Kidney (tissue), 22 donors: ENCODE measurements at places on chromosomes 3 and 15. TPM values are rescaled to one million over a fixed set of nuclear protein-coding genes. Genes with fewer than 3 reads are reported as not detected.

- no peak for DNase-seq
These were observed 312.4 kb upstream of the KCNMB2 start for GRCh38 chr3:178223876-178224275.

DNA sequence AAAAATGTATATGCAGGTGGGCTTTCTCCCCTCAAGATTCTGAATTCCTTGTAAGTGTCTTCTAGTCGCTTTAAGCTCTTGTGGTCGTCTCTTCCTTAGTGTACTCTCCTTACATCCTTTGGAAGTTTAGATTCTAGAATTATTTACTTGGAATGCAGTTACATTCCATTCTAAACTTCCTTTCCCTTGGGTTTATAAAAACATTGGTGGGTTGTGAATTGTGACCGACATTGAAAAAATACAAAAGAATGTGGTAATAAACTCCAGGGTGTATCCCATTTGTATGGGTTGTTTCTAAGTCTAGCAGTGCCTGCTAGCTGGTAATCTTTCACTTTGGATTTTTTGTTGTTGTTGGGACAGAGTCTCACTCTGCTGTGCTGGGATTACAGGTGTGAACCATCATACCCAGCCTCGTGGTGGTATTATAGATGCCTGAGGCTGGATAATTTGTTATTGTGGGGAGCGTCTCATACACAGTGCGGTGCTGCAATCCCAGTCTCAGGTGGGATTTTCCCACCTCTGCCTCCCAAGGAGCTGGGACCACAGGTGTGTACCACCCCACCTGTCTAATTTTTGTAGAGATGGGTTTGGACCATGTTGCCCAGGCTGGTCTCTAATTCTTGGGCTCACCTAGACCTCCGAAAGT lies 9.1 kb downstream of the CHD2 start:
- DNase-seq = no peak

- no peak for DNase-seq
These were observed 37.9 kb downstream of the SETD5 start for GRCh38 chr3:9435316-9435715.

DNA sequence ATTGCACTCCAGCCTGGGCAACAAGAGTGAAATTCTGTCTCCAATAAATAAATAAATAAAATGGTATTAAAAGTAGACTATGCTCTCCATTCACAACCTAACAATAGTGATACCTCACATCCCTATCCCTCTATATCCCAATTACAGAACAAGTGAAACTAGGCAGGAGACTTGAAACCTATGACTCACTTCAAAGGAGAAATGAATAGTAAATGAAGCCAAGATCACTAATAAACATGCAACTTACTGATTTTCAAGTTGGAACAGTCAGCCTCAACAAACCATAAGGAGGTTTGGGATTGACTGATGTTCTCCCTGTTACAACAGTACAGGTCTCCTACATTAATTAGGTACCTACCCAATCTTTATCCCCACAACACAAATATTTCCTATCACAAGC lies 103.4 kb downstream of the GSK3B start:
- DNase-seq = no peak

DNA sequence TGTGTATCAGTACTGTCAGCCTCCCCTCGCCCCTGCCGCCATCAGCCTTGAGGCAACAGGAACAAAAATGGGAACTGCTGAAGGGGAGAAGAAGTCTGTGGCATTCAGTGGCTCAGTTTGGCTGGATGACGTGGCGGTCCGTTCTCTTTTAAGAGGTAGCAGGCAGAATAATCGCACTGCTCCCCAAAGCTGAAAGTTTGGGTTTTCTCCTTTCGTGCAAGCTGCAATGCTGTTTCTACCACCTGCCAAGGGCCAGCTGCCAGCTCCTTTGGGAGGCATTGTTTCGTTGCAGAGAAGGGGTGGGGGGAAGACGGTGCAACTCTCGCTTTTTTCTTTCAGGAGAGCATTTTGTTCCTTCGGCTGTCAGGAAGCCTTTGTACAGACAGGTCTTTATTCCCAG lies 369.6 kb upstream of the RORA start:
- no peak for DNase-seq

DNA sequence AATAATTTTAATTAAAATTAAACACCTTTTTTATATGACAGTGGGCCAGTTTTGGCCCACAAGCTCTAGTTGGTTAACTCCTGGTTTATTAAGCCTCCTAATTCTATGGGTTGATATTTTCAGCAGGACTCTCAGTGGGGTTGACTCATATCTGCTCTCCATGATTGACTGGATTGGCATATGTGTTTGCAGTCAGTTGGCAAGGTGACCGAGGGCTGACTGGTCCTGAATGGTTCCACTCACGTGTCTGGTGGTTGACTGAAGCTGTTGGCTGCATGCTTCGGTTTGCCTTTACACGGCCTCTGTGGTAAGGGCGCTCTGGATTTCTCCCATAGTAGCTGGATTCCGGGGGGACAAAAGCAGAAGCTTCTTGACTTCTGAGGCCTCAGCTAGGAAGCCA lies 65.3 kb upstream of the ZNF280D start:
- DNase-seq = no peak

GRCh38 chr15:90644952-90645725 lies 72.0 kb upstream of the BLM start:
- DNase-seq = no peak

DNA sequence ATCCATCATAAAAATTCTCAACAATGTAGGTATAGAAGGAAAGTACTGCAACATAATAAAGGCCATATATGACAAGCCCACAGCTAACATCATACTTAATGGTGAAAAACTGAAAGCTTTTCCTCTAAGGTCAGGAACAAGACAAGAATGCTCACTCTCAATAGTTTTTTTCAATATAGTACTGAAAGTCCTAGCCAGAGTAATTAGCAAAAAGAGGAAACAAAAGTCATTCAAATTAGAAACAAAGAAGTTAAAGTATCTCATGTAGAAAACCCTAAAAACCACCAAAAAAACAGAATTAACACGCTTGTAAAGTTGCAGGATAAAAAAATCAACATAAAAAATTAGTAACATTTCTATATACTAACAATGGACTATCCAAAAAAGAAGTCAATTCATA lies 61.8 kb downstream of the MYH15 start:
- no peak for DNase-seq

DNA sequence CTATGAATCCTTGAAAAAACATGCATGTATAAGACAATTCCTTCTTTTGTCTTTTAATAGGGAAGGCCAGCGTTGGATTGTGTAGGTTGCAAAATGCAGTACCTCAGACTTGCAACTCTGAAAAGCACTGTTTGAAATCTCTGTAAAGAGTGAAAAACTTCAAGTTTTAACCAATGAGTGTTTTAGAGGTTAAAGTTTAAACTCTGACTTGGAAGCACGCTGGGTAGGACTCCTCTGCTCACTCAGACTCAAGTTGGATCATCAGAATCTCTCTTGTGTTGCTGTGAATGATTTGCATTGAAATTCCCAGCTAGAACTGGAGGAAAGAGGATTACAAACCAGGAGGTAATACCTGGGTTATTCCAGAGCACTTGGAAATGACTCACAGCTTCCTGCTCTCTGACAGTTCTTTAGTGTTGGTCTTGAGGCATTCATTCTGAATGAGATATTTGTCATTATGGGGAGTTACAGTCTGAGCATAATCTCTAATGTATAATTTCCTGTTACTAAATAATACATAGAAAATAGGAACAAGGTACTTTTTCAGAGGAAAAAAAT lies 49.1 kb downstream of the PLS1 start:
- no peak for DNase-seq

DNA sequence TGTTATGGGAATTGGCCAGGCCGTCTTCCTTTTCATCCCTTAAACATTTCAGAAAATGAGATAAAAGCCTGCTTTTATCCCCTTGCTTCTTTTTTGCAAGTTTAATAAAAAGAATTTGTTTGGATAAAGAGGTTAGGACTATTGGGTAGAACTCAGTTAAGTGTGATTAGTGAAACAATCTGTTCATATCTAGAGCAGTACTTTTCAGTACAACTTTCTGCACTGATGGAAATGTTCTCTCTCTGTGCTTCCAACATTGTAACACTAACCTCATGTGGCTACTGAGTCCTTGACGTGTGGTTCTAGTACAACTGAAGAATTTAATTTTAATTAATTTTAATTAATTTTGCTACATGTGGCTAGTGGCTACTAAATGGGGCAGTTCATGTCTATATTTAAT lies 246.9 kb downstream of the UBE2E2 start:
- no peak for DNase-seq

- DNase-seq = no peak
These were observed 213.9 kb upstream of the RBMS3 start for GRCh38 chr3:29067007-29067406.

- peak; percentile 80 for DNase-seq
These were observed 1.4 kb downstream of the ST6GAL1 start for GRCh38 chr3:186931532-186932280.

DNA sequence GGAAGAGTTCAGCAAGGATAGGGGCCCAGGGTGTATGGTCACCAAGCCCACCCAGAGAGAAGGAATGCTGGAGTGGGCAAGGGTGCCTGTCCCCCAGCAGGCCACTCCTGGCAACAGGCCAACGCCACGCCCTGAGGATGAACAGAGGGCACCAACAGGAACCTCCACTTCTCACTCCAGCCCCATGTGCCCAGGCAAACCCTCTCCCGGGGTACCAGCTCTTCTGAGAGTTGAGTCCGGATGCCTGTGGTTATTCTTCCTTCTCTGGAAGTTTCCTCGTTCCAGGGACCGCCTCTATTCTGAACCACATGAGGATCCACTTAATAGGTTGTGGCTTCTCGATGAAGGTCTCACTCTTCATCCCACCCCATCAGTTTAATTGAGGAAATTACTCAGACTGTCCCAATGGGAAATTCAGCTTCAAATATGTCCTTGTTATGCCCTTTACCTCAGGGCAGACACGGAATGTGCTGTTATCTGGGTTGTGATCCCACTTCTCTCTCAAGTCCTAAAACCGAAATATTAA lies 114.3 kb downstream of the LIPC start:
- DNase-seq = no peak

- peak; percentile 55 for DNase-seq
These were observed 699 bp downstream of the MEGF11 start for GRCh38 chr15:66252685-66253417.

- no peak for DNase-seq
These were observed 607.8 kb downstream of the SI start for GRCh38 chr3:164470471-164470870.

GRCh38 chr3:72426618-72427397 lies 421.4 kb downstream of the SHQ1 start:
- no peak for DNase-seq

GRCh38 chr3:54771050-54771449 lies 156.8 kb downstream of the LRTM1 start:
- DNase-seq = no peak

- DNase-seq = peak; percentile 4
These were observed 161.9 kb downstream of the WNT7A start for GRCh38 chr3:13718000-13718399.

DNA sequence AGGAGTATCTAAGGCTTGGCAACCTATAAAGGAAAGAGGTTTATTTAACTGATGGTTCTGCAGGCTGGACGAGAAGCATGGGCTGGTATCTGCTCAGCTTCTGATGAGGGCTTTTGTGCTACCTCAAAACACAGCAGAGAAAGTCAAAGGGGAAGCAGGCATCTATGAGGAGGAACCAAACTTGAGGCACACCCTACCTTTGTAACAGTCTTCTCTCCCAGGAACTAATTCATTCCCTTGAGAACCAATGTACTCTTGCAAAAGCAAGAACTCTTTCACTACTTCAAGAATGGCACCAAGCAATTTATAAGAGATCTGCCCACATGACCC lies 109.0 kb downstream of the CGGBP1 start:
- no peak for DNase-seq

DNA sequence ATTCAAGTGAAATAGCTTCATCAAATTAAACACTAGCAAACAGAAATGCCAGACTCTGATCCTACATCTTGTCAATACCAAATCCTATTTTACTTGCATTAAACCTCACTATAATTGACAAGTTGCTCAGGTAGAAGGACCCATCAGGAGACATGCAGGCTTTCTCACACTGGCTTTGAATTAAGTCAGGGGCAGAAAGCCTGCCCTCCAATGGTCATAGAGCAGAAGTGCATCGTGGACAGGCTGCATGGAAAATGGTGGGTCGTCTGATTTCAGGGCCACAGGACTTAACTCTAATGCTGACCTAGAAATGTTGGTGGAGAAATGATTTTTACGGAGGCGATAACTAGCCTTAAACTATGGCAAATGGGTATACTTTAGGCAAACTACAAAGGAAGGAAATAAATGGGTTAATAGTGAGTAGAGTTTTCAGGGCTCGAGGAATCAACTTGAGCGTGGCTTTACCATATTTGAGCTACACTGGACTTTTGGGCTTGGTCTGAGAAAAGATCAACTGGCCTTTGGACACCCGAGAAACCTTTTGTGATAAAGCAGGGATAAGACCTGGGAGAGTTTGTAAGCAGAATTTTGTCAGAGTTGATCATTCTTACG lies 283.9 kb downstream of the GRM7 start:
- DNase-seq = peak; percentile 17

DNA sequence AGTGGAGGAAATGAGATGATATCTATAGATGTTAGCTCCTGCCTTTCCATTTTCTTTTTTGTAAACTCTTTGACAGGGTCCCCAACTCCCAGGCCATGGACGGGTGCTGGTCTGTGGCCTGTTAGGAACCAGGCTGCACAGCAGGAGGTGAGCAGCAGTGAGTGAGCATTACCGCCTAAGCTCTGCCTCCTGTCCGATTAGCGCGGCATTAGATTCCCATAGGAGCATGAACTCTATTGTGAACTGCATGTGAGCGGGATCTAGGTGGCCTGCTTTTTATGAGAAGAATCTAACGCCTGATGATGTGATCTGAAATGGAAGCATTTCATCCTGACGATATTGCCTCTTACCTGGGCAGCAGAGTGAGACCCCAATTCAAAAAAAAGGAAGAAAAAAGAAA lies 56.8 kb upstream of the CHD2 start:
- no peak for DNase-seq

GRCh38 chr3:38984110-38984509 lies 67.6 kb downstream of the SCN11A start:
- DNase-seq = no peak

DNA sequence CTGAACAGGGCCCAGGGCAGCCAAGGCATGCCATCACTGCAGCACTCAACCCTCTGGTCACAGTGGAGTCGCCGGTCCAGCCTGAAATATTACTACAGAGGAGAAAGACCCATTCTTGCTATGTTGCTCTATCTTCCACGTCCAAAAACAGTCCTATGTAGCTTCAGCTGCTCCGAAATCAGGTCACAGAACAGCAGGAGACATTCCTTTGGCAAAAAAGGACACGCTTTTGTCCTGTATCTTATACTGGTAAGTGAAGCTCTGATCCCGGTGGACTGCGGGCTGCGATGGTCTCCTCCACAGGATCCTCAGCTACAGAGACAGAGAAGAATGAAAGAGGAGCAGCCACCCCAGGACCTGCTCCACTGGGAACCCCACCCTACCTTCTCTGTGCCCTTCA lies 17.6 kb downstream of the ELP6 start:
- DNase-seq = no peak

GRCh38 chr15:28956491-28956890 lies 70.7 kb downstream of the APBA2 start:
- no peak for DNase-seq

GRCh38 chr3:59451800-59452746 lies 402.2 kb upstream of the CFAP20DC start:
- no peak for DNase-seq

The CCDC54 gene
- total RNA-seq = not detected

The TAGLN3 gene
- 0.79 TPM for total RNA-seq

The KBTBD13 gene
- total RNA-seq = 0.06 TPM

The CD276 gene
- total RNA-seq = 31.5 TPM

The CISH gene
- total RNA-seq = 30.8 TPM

The IGF1R gene
- 73.2 TPM for total RNA-seq

The VIPR1 gene
- 4.9 TPM for total RNA-seq

The SERPINI2 gene
- total RNA-seq = not detected
